ENCODE measurements at places on chromosomes 16 and 17.

DNA sequence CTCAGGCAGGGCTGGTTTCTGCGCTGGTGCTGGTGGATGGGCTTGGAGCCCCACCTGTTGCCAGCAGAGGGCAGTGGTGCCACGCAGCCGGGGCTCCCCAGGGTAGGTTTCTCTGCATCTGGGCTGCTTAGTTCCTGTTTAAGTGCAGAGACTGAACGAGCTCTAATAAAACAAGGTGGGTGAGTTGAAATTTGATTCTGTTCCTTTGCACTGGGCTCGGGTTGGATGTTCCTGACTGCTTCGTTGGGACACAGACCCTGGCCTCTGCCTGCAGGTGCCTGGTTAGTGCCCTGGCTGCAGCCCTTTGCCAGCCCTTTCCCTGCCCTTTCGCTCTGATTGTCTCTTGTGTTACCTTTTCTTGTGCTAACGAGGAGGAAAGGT is 30.0 kb downstream of the TBCD start:
- peak; percentile 33 for DNase-seq

DNA sequence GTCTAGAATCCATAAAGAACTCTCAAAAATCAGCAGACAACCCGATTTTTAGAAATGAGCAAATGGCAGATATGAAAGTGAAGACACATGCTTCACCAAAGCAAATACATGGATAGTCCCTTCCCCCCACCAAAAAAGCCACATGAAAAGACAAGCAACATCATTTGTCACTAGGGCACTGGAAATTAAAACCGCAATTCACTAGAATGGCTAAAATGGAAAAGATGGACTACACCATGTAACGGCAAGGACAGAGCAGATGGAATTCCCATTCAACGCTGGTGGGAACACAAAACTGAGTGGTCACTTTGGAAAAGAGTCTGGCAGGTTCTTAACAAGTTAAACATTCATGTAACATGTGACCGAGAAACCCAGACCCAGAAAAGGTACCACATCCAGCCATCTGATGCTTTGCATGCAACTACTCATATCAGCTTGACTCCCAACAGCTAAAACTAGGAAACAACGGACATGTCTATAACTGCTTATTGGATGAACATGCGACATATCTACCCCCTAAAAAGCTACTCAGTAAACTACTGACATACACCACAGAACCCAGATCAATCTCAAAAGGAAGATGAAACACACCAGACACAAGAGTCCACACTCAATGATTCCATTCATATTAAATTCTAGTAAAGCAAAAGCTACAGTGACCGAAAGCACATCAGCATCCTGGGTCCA is 132.6 kb downstream of the ZNF778 start:
- DNase-seq = no peak

DNA sequence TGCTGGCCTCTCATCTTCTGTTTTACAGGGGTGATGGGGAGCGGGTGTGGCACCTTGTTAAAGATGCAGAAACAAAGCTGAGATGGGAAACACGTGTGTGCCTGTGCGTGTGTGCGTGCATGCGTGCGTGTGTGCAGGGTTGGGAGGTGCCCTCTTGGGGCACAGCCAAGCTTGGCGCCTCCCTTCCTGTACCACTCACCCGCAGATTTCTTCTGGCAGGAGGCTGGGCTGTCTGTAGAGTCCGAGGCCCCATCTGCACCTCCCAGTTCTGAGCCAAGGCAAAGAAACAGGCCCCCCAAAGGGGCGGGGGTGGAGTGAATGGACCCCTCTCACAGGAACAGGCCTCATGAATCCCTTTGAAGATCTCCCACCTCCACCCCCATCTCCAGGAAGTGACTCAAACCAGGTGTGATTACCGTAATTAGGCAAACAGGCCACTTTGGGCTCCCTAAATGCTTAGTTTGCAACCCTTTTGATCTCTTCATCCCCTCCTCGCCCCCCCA is 20.9 kb downstream of the TNS4 start:
- DNase-seq = no peak

- no peak for DNase-seq
These were observed 15.2 kb upstream of the SKAP1 start for GRCh38 chr17:48445248-48445620.

DNA sequence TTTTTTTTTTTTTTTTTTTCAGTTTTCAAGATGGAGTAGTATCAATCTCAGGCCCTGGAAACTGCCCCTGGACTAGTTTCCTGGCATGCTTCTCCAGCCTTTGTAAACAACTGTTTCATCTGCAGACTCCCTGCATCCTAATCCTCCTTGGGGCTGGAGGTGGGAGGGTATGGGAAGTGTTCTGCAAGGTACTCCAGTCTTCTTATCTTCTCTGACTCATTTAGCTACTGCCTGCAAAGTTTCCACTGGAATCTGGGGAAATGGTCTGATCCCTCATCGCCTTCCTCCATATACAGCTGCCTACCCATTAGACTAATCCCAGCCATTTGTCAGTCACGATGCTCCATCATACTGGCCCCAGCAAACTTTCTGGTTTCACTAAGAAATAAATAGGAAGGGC is 21.5 kb downstream of the COPZ2 start:
- DNase-seq = no peak

GRCh38 chr16:81551821-81552304 is 107.3 kb downstream of the CMIP start:
- DNase-seq = no peak

- no peak for DNase-seq
These were observed 154.9 kb downstream of the SDK2 start for GRCh38 chr17:73489333-73489732.

- DNase-seq = peak; percentile 62
These were observed 35.8 kb upstream of the BCAS3 start for GRCh38 chr17:60641810-60642220.

DNA sequence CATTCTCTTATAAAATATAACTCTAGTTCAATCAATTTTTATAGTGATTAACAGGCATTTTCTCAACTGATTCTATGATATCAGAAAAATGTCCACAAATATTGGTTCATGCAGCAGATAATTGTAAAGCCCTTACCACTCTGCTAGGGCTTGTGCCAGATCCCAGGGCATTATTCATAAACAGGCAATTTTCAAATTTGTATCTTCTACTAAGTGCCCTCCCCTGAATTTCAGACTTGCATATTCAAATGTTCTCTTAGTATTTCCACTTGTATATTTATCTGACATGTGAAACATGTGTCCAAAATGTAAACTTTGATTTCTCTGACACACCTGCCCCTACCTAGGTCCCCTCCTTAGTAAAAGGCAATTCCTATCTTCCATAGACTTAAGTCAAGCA is 9.3 kb downstream of the CPHXL2 start:
- no peak for DNase-seq

- DNase-seq = no peak
These were observed 62.1 kb downstream of the RMI2 start for GRCh38 chr16:11407047-11407982.

DNA sequence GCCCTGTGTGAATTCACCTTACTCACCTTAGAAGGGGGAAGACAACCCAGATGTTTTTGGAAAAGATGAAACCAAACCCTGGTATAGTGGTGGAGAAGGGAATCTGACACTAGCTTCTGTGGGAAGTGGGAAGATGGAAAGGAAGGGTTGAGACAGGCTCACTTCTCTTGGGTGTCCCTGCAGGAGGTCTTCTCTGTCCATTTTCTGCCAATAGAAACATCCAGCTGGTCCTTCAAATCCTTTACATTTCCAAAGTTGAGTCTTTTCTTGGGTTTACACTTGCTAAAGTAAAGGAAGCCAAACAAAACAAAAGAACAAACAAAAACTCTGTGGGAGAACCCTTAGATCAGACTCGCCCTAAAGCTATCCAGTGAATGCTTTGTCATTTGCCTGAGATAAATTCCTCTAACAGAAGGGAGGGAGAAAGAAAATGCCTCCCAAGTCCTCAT is 10.2 kb downstream of the HOXB1 start:
- no peak for DNase-seq

GRCh38 chr16:4689864-4690704 is 3.3 kb upstream of the NUDT16L1 start:
- DNase-seq = no peak

DNA sequence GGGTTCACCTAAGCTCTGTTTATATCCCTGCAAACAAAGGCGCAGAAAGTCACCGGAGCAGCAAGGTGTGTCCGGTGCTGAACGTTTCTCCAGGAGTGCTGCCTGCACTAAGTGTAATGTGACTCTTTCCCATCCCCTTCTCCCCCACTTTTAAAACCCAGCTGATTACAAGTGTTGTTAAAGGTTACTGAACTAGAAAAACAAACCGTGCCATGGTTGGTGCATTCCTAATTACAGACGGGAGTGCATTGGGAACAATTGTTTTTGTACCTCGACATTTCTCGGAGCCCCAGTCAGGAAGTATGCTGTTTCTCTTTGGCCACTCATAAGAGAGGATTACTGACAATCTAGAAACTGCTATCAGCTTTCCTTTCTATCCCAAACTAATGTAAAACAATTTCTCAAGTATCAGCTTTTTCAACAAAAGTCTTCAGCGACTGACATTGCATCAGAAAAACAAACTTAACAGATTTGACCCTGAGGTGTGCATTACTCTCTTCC is 441.0 kb upstream of the SALL1 start:
- DNase-seq = no peak

- DNase-seq = no peak
These were observed 23.9 kb upstream of the CDH8 start for GRCh38 chr16:62060089-62060488.

DNA sequence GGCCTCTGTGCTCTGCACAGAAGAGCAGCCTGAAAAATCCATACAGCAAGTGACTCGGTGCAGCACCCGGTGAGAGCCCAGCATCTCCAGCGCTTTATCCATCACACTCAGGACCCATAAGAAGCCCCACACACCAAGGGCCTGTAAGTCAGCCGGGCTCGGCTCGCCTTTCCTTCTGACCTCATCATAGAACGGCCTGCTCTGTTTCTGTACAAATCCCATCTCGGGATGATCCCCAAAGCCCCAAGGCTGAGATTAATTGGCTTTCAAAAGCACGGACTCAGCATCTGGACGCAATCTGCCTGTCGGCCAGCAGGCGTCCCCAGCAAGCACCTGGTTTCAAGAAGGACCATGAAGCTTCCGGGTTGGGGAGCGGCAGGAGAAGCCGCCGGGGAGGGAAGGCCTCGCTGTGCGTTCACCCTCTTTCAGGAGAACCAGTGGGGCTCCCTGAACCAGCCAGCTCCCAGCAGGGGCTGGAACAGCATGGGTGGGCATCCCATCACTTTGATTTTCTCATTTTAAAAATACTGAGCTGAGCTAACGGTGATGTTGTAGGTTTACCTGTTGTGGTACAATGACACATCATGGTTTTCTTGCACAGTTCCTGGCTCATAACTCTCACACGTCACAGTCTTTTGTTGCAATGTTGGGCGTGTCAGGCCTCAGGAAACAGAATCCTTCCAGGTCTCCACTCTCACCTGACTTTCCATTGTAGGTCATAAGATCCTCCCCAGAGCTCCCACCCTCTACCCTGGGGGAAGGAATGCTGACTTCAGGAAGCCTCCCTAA is 6.7 kb downstream of the CCDC57 start:
- DNase-seq = peak; percentile 67

GRCh38 chr17:31099016-31099415 is 4.2 kb downstream of the NF1 start:
- no peak for DNase-seq

DNA sequence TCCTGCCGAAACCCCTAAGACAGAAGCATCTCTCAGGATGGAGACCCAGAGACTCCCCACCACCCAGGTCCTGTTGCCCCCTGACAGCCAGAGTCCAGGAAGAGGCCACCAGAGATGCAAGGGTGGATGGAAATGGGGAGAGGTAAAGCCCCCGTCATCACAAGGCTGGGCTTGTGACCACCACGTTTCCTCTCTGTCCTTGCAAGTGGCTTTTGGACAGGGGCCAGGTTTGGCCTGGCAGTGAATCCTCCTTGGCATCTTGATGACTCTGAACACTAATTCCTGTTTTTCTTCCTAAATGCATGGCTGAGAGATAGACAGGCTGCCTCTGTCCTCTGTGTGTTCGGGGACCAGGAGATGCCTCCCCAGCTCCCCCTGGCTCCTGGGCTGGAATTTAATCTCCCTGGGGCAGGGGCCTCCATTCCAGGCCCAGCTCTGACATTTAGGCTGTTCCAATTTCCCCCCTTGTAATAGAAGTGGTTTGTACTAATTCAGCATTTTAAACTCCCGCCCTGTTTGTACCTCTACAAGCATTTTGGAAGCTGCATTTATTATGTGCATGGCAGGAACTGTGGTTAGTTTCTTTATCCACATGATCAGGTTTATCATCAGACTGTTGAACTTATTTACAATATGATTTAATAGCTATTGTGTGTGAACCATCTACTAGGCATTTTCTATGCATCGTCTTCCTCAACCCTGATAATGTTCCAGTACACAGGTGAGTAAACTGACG is 116.1 kb upstream of the IRX6 start:
- DNase-seq = no peak

GRCh38 chr17:78255029-78255656 is 23.7 kb downstream of the TMEM235 start:
- DNase-seq = no peak

GRCh38 chr16:19835968-19836421 is 48.7 kb downstream of the GPRC5B start:
- no peak for DNase-seq

DNA sequence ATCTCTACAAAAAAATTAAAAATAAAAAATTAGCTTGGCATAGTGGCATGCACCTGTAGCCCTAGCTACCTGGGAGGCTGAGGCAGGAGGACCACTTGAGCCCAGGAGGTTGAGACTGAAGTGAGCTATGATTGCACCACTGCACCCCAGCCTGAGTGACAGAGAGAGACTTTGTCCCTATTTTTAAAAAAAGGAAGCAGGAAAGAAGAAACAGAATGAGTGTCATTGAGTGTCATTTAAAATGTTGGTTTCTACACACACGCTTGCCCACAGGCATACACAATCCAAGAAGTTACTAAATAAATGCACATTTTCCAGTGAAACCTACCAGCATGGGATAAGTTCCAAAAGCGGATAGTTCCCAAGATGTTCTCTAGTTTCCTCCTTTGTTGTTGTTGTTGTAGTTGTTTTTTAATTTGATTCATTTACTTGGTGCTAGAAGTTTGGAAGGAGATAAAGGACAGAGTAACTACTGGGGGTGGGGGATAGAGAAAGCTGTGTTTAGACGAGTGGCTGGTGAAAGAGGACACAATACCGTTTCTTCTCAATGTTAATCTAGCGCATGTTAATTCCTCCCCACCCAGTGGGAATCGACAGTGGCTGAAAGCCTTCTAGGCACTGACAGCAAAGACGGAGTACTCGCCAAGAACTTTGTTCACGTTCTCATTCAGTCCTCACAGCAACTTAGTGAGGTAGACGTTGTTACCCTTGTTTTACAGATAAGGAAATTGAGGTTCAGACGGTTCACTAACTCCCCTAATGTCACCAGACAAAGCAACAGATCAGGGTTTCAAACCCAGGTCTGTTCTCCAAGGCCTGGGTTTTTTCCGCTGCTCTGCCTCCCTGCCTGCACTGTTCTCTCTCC is 17.3 kb downstream of the MRPS23 start:
- no peak for DNase-seq

DNA sequence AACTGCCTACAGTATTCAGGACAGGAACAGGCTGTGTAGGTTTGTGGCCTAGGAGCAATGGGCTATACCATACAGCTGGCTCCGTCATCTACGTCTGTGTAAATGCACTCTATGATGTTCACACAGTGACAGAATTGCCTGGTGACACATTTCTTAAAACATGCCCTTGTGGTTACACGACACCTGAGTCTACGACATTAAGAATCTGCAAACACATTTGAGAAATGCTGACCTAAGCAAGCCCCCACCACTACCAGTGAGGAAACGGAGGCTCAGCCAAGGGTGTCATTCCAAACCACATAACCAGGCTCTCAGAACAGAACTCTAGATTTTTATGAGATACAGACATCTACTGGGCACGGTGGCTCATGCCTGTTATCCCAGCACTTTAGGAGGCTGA is 23.5 kb downstream of the USP36 start:
- no peak for DNase-seq

Data from amygdala (tissue), 56 donors.